ENCODE measurements at places on chromosomes 12 and 14.

DNA sequence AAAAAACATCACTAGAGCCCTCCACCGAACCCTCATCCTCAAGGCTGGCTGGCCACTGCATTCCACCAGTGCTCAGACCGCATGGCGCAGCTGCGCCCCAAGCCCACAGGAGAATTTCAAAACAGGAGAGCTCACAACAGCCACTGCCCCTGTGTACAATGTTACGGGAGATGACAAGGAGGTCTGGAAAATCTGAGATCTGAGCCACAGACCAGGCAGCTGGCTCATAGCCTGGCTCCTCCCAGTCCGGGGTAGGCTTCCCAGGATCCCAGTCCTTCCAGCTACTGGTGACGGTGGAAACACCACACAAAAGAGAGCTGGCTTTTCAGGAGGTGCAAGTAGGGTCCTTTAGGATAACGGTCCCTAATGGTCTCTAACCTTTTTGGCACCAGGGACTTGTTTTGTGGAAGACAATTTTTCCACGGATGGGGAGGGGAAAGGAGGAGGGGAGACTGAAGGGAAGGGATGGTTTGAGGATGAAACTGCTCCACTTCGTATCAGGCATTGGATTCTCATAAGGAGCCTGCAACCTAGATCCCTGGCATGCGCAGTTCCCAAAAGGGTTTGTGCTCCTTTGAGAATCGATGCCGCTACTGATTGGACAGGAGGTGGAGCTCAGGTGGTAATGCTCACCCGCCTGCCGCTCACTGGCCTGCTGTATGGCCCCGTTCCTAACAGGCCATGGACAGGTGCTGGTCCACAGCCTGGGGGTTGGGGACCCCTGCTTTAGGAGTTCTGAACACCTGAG lies 23.0 kb upstream of the NRDE2 start:
- no peak for DNase-seq

DNA sequence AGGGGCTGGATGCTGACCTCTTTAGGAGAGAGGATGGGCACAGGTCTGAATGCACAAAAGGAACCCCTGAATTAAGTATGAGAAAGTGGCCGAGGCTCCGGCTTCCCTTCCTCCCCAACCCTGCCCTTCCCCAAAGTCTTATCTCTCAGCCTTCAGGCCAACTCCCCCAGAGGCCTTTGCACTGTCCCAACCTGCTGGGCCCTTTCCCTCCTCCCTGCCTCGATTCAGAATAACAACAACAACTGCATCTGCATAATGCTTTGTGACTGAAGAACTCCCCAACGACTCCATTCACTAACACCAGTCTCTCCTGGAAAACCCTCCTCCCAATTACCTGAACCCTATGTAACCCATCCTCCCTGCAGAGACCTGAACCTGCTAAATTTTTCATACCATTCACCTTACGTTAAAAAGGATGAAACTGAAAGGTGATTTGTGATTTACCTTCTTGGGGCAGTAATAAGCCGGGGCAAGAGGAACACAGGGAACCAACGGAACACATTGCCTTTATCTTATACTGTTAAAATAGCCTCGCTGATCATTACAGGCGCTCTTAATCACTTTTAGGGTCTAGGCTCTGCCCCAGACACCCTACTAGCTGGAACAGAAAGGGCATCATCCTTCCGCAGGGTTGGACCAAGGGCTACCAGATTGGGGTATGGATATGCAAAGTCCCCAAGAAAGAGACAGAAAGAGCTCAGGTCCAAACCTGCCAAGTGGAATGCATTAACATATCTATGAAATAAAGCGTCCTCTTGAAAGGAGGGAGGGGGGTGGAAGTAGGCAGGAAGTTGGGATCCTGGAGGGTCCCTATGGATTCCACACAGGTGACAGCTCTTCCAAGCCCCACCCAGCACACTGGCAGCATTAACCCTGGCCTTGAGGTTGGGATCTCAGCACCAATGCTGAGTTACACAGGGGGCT lies 24.2 kb upstream of the FOXN3 start:
- no peak for DNase-seq

- DNase-seq = peak; percentile 78
Observed at GRCh38 chr12:104975587-104976343, 10.4 kb upstream of the NOPCHAP1 start.

DNA sequence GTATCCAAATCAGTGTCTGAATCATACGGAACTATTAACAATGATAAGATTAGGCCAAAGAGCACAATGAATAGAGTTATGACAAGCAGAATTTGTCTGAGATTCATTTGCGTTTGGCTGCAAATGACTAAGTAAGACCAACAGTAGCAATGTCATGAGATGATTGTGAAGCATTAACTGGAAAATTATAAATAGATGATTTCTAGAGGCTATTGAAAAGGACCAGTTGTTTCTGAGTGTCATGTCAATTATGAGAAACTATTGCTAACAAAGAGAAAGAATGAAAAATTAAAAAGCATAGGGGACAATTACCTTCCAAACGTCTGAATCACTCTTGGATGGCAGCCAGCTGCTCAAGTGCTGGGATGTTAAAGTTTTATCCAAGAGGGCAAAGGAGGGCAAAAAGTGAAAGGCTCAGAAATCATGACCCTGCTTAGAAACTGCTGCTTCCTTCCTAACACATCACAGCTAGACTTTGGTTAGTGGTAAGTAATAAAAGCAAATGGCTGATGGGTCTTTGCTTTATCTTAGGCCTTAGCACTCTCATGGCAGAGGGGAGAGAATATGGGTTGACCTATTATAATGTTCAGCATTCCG lies 89.0 kb downstream of the AKAP6 start:
- DNase-seq = peak; percentile 76

DNA sequence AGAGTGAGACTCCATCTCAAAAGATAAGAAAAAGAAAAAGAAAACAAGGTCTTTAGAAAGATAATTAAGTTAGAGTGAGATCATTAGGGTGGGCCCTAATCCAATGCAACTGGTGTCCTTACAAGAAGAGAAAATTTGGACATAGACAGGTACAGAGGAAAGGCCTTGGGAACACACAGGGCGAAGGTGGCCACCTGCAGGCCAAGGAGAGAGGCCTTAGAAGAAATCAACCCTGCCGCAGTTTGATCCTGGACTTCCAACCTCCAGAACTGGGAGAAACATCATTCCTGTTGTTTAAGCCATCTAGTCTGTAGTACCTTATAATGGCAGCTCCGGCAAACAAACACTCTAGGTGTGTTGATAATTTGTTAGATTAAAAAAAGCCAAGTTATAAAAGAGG lies 491.9 kb downstream of the MED13L start:
- no peak for DNase-seq

- DNase-seq = peak; percentile 82
Observed at GRCh38 chr12:46472893-46473633, 100.5 kb upstream of the SLC38A2 start.

DNA sequence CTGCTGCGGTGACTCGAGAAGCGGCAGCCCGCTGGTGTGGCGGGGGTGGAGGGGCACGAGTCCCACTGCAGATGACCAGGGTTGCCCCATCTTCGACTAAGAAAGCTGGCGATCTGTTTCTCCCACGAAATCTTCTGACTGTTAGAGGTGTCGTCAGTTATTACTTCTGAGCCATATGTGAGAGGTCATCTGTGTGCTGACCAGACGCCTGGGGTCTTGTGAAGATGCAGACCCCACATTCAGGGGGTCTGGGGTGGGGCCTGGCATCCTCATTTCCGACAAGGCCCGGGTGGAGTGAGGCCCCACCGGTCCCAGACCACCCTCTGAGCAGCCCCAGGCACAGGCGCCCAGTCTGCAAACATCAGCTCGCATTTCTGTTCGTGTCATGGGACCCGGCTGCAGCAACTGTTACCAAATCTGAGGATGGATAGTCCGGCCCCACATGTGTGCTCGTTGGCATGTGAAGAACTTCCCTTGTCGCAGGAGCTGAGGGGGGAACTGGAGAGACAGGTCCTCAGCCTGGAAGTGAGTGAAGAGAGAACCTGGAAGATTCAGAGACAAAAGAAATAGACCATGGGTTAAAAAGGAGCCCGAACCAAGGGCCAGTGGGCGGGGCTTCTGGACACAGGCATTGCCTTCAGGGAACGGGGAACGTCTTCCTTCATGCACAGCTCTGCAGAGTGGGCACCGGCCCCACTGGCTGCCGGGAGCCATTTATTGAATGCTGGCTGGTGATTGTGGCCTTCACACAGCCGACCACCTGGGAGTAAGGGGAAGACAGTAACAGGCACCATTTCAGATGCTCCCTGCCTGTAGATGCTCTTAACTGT lies 135.2 kb downstream of the ADGRD1 start:
- DNase-seq = no peak

DNA sequence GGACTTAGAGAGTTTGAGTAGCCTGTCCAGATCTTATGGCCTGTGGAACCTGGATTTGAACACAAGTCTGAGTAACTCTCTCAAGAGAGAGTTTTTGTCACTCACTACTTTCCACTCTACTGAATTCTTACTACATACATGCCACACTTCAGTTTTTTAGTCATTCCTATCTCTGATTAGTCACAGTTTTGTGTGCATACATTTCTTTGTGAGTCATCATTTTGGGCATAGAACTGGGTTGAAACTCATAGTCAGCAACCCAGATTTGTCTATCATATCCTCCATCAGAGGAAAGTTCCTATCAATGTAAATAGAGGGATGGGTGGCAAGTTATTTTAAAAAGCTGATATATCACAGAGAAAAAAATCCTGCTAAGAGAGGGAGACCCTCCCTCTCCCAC lies 42.9 kb downstream of the FLRT2 start:
- peak; percentile 87 for DNase-seq

GRCh38 chr12:115763376-115763775 lies 514.1 kb downstream of the MED13L start:
- peak; percentile 90 for DNase-seq

DNA sequence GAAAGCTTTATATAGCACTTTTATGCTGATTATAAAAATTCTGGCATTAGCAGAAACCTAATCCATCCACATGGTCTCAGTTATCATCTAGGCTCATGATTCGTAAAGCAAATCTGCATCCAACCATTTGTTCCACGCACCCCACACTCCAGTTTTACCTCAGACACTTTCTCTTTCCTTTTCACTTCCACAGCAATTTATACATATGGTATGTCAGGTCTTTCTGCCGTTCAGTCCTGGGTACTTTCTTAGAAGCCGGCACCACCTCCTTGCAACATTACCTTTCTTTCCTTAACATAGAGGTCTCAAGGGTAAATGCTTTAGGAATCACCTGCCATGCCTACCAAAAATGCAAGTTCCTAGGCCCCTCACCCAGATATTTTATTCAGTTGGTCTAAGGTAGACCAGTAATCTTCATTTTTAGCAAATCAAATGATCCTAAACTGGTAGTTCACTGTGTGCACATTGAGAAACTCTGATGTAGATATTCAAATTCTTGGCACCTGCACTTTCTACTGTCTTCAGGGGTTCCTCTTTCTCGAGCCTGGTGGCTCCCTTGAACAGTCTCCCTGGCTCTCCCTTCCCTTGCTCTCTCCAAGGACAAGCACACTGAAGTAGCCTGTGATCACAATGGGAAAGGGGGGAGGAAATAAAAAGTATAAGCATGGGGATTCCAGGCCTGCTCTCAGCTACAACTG lies 2.8 kb upstream of the KRAS start:
- DNase-seq = no peak

- no peak for DNase-seq
Observed at GRCh38 chr12:116771651-116772050, 33.5 kb downstream of the RNFT2 start.

DNA sequence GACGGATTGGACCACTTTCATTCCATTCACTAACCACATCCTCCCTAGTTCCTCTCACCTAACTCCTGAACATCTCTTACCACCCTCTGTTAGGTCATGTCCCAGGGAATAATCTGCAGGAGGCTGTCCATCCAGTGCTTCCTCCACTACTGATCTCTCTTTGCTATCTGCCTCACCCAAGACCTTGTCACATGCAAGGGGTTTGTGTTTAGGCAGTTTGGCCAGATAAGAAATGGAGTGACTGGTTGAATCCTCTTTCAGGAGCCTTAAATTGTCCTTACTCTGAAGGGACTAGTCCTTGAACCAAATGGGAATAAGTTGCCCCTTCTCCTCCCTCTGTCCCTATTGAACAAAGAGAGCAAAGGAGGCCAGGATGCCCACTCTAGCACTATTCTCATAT lies 249.2 kb upstream of the BTG1 start:
- no peak for DNase-seq

- peak; percentile 97 for DNase-seq
Observed at GRCh38 chr14:59454139-59454538, 11.0 kb downstream of the GPR135 start.

DNA sequence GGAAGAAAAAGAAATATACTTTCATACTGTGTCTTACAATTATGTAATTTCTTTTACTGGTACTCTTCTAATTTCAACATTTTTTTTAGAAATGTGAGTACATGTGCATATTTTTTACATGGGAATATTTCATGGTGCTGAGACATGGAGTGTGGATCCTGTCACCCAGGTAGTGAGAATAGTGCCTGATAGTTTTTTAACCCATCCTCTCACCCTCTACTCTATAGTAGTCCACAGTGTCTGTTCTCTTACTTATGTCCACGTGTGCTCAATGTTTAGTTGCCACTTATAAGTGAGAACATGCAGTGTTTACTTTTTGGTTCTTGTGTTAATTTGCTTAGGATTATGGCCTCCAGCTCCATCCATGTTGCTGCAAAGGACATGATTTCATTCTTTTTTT lies 548.8 kb downstream of the AACS start:
- DNase-seq = no peak

DNA sequence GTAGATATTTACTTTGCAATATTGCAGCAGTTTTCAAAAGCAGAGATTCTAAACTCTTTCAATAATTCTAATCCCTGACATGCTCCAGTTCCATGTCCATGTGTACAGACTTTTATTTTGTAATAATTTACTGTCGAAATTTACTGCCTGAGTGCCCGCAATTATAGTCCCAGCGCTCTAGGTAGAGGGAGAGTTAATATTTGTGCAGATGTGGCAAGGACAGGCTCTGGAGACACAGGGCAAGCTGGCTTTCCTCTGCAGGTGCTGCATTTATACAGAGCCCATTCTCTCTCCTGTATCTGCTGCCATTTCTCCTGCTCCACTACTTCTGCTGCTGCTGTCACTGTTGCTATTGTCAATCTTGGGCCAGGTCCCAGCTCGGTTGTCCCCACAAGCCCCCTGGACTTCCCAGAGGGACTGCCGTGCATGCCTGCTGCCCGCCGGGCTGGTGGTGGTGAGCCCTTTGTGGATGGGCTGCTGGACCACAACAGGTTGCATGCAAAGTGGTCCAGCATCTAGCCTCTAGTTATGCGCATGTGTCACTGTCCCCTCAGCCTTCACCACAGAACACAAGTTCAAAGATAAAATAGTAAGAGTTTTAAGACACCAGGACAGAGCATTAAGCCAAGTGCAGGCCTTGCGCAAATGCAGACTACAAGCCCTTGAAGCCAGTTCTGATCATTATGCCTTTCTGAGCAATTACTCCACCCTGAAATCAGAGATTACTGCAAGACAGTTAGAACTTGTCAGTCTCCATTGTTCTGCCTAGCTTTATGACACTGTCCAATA lies 40.8 kb upstream of the CSRP2 start:
- no peak for DNase-seq

DNA sequence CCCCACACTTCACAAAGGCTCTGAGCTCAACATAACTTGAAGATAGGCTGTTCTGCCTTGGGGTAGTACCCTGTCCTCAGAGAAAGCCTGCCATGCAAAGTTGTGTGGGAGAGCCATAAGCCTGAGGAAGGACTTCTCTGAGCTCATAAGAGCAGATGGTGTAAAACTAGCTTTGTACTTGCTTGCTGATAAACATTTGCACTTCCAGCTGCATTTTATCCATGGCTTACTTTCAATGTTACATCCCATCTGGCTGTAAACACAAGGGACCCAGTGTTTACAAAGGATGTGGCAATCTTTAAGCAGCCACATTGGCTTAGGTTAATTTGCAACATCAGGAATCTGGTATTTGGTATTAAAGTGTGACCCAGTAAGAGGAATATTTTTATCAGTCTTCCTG lies 258.1 kb downstream of the IPO8 start:
- no peak for DNase-seq

- peak; percentile 45 for DNase-seq
Observed at GRCh38 chr12:106085213-106085612, 53.5 kb downstream of the NUAK1 start.
